Sciatic nerve (tissue), 2 donors: ENCODE measurements at places on chromosomes 5 and 9.

DNA sequence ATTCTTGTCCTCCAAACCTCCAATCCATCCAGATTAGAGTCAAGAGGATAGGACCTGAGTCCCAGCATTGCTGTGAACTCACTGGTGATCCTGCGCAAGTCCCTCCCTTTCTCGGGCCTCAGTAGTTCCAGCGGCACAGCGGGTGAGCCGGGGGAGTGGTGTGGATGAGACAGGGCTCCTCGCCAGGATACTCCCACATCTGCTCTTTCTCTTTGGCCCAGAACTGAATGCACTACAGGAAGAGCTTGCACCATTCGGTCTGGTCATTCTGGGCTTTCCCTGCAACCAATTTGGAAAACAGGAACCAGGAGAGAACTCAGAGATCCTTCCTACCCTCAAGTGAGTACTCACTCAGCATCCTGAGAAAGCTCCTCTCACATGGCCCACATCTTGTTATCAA lies 6.3 kb downstream of the GPX3 start:
- no peak for DNase-seq

GRCh38 chr5:136012041-136012804 lies 16.6 kb upstream of the TGFBI start:
- DNase-seq = no peak

DNA sequence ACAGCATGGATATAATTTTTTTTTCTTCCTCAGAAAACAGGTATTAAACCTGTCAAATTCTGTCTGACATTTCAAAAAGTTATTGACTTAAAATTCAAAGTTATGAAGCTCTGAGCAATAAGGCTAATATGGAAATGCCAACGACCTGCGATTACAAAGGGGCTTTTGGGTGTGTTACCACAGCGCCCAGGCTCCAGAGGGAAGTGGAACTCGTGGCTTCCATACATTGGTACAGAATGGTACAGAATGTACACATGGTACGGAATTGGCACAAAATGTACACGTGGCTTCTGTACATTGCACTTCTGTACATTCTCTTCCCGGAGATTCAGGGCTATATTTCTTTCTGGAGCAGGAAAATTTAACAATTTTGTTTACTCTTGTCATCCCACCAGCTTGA lies 225.1 kb upstream of the TBCA start:
- no peak for DNase-seq

GRCh38 chr9:107907715-107908114 lies 418.1 kb upstream of the KLF4 start:
- no peak for DNase-seq

DNA sequence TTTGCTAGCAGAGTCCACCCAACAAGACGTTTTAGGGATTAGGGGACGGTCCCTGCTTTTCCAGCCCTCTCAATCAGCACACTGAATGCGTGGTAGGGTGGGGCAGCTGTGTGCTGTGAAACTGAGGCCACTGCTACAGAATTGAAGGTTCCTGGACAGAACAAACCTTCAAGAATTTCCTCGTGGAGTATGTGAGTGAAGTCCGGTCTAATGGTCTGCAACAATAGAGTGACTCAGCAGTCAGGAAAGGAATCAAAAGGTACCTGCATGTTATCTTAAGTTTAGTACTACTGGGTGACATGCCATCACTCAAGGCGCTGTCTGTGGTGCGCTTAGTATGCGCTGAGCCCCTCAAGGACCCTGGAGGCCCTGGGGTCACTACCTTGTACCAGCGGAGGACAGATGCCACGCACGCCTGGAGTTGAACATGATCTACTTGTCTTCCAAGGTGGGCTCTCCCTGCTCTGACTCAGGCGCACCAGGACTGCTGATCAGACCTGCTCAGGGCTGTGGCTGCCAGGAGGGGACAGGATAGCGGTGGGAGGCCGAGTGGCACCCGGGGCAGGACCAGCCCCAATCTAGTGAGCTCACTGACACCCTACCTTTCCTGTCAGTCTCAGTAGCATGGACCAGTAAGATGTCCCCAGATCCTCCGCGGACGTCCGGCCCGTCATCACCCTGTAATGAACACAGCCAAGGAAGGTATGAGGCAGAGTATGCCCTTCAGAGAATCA lies 50.5 kb downstream of the PRRT1B start:
- no peak for DNase-seq

- no peak for DNase-seq
These were observed 24.1 kb downstream of the AHRR start for GRCh38 chr5:345404-346195.

GRCh38 chr5:143373076-143373475 lies 30.4 kb downstream of the NR3C1 start:
- no peak for DNase-seq
